ENCODE measurements at places on chromosomes 7 and 10.

DNA sequence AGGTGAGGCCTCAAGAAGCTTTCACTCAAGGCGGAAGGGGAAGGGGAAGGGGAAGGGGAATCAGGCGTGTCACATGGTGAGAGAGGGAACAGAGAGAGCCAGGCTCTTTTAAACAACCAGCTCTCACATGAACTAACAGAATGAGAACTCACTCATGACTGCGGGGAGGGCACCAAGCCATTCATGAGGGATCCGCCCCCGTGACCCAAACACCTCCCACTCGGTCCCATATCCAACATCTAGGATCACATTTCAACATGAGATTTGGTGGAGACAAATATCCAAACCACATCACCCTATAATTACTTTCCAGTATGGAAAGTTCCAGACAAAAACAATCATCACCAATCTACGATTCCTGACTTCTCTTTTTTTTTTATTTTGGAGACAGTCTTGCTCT lies 22.9 kb downstream of the HIP1 start:
- DNase-seq, result no peak

GRCh38 chr7:120709972-120710320 lies 148.0 kb downstream of the TSPAN12 start:
- no peak for DNase-seq

- no peak for DNase-seq
These were observed 47.2 kb downstream of the MALSU1 start for GRCh38 chr7:23346316-23346715.

DNA sequence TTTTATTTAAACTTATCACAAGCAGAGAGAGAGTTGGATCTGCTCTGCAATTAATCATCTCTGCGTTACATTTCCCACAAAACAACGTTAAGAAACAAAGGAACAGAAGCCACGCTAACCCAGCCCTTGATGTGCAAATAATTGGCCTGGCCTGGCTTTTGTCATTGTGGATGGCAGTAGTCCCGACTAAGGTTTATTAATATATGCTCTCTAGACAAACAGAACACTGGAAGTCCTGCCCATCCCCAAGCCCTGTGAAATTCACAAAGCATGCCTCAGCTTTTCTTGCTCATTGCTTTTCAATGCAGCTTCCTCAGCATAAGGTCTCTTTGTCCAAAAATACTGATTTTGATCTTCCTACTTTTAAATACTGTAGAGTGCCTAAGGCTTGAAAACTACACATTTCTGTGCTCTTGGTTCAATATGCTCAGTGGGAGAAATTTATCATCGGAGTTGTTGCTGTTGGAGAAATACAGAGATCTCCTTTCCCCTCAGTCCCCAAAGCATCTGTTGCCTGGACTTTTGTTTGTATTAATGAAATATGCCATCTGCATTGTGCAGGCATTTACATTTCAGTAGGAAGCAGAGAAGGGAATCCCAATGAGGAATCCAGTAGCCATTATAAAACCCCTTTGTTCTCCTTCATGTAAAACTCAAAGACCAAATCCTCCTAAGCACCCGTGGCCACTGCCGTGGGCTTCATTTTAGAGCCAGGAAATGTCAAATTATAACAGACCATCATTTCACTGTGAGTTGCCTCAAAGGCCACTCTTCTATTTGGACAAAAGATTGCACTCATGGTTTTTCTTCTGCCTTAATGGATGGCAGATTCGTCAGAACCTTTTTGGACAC lies 61.1 kb downstream of the SORCS1 start:
- DNase-seq, result no peak
